ENCODE measurements at places on chromosomes 2 and 18.
A peak's percentile ranks its signal among the peaks of the same experiment; 100 is the strongest.

GRCh38 chr2:11220445-11220844, 65.2 kb downstream of the SLC66A3 start:
- DNase-seq: no peak

- peak; percentile 71 for DNase-seq
Measured at GRCh38 chr2:85516653-85517389, 22.1 kb upstream of the MAT2A start.

GRCh38 chr18:76167845-76168621, 327.0 kb downstream of the ZNF516 start:
- no peak for DNase-seq

DNA sequence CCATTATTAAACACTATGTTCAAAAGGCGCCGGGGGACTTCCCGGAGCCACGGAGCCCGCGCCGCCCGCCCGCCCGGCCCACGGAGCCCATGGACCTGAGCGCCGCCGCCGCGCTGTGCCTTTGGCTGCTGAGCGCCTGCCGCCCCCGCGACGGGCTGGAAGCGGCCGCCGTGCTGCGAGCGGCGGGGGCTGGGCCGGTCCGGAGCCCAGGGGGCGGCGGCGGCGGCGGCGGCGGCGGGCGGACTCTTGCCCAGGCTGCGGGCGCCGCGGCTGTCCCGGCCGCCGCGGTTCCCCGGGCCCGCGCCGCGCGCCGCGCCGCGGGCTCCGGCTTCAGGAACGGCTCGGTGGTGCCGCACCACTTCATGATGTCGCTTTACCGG, 197 bp downstream of the GDF7 start:
- no peak for DNase-seq

GRCh38 chr2:24448797-24449196, 42.3 kb upstream of the NCOA1 start:
- DNase-seq: no peak
